ENCODE measurements at places on chromosomes 16 and 17. TPM values are rescaled to one million over a fixed set of nuclear protein-coding genes. Genes with fewer than 3 reads are reported as not detected.

The ENPP7 gene
- total RNA-seq, result not detected

- DNase-seq, result no peak
These were observed 878 bp downstream of the TAOK1 start for GRCh38 chr17:29390851-29391631.

DNA sequence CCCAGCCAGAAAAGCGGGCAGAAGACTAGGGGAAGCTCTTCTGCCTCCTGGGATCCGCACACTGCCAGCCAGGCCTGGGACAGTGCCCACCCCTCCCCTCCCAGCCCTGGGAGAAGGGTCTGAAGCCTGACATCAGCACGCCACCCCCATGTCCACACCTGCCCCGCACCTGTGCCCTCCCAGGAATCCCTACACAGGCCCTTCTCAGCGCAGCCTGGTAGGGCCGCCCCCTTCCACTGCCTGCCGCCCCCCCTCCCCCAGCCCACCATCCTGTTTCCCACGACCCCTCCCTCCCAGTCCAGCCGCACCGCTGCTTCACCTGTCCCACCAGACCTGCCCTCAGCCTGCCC lies 10.6 kb downstream of the ENPP7 start:
- DNase-seq, result no peak

The GRAP gene
- 3.1 TPM for total RNA-seq

DNA sequence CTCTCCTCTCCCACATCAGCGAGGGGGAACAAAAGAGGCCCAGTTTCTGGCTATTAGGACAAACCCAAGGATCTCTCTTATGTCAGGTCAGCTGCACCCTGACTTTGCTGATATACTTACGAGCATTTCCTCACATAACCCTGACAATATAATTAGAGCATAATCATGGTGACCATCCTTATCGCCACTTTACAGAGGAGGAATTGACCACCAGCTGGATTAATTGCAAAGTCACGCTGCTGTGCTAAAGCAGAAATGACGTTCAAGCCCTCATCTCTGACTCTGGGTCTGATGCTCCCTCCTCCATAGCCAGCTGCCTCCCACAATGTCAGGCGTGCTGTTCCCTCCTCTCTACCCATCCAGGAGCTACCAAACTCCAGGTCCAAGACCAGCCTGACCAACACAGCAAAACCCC lies 42.6 kb downstream of the TRARG1 start:
- DNase-seq, result no peak

Data from upper lobe of left lung (tissue), 6 donors.